IPS-NIHi11 (cell line): ENCODE measurements at places on chromosomes 4 and X.

DNA sequence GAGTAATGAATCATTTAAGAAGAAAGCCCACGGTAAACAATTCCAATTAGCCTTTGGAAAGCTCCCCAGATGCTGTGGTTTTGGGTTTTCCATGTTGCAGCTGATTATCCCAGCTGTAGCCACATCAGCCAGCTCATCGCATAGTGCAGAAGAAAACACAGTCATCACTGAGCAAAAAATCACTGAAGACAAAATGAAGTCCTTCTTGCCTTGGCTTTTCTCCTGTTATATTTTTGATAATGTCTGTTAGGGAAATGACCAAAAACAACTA is 193.0 kb upstream of the C1QTNF7 start:
- no peak for DNase-seq

GRCh38 chr4:100109921-100110320 is 80.3 kb downstream of the DDIT4L start:
- no peak for DNase-seq

DNA sequence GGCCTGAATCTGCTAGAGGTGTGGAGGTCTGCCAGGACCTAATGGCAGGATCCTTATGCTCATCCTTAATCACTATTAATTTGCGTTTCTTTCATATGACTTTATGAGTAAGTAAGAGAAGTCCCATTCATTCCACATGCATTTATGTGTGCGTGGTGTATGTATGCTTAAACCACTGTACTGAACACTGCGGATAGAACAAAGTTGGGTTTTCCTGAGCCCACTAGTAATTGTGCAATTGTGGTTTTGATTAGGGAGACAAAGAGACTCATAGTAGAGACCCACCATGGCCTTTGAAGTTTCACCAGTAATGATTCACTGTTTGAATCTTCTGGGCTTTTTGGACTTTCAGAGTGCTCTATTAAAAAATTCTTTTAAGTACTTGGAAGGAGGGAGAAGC is 498.5 kb upstream of the DIPK2B start:
- no peak for DNase-seq

GRCh38 chrX:110171442-110171841 is 146.4 kb downstream of the AMMECR1 start:
- no peak for DNase-seq

DNA sequence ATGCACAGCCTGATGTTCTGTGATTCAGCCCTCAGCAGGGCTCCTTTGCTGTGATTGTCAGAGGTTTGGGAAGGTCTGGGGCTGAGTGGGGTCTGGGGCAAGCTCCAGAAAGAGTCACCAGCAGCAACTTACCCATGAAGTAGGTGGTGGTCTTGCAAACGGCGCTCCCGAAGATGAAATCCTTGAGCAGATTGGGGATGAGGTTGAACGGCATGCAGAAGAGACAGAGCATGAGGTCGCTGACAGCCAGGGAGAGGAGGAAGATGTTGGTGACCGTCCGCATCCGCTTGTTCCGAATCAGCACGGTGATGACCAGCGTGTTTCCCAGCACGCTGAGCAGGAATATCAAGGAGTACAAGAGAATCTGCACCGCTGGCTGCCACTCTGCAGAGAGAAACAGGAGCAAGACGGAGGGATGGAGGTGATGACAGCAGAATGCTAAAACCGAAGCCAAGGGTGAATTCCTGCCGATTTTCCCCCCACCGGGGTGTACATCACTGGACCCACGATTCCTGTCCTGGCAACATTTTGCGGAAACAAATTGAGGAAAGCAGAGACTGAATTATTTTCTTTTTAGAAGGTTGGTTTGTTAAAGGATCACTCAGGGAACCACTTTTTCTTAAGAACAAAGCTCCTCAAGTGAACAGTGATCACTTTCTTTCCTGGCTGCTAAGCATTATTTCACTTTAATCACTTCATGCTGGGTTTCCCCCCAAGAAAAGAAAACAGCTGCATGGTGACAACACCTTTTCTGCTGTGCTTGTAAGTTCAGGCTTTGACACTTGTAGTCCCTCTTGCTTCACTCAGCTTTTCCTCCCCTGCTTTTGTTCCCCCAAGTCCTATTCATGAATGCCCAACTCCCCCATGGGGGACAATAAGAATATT is 941 bp downstream of the CCKAR start:
- DNase-seq, result no peak

GRCh38 chrX:72566448-72566847 is 6.2 kb downstream of the HDAC8 start:
- DNase-seq, result no peak
